ENCODE measurements at places on chromosomes 5 and 9.
A peak's percentile ranks its signal among the peaks of the same experiment; 100 is the strongest.

DNA sequence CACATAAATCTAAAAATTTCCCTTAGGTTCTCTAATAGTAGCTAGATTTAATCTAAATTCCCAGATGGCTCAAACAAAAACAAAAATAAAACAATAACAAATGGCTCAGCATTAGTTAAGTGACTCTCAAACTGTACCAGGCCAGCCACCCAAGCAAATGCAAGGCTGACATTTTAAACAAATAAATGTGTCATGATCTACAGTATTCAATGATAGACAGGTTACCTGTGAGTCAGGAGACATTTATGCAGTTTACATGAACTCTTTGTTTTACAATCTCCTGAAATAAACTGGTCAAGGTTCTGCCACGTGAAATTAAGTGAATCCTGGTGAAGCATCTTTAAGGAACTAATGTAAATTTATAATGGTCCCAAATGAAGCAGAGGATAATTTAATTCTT lies 580.2 kb upstream of the PTPRD start:
- no peak for DNase-seq

DNA sequence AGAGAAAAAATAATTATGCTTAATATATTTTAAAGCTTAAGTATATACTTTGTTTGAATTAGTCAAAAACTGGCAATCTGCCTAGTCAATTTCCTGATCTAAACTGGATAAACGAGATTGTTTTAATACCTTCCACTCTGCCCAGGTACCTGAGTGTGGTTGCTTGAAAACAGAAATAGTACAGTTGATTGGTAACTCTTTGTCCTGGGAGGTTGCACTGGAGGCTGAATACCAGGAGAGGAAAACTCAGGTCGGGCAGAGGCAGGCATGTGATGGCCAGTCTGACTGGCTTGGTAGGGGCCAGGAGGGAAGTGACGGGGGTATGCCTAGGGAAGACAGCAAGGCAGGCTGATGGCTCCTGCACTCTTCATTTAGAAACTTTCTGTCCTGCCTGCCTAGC lies 80.2 kb downstream of the PIK3R1 start:
- DNase-seq: no peak

DNA sequence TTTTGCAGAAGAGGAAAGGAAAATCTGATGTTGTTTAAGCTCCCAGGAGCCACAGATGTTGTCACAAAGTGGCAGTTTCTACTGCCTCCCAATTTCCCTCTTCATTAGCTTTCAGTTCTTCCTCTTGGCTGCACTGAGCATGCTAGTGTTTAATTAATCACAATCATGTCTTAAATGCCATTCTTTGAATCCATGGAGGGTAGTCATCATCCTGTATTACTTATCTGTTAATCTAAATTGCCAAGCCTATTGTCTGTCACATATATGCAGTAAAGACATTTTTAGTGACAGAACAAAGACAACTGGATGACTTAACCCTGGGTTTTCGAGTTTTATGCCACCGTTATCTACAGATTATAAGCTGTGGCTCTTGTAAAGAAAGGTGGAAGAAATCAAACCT lies 14.7 kb downstream of the KLHL9 start:
- DNase-seq: no peak

DNA sequence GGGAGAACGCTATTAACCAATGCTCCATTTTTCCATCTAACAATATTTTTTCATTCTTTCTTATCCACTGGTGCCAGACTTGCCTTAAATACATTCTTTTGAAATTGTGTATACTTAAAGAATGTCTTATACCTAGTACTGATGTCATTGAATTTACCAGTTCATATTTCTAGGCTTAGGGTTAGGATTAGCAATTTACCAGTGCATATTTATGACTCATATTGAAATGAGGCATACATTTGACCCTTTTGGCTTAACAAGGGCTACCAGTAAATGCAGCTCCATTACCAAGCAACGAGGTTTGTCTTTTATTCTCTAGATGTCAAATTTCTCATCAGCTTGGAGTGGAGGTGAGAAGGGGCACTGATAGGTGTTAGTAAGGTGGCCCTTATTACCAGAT lies 89.5 kb downstream of the CDH9 start:
- DNase-seq: peak; percentile 87

GRCh38 chr5:155953335-155953734 lies 373.6 kb upstream of the SGCD start:
- DNase-seq: peak; percentile 23

DNA sequence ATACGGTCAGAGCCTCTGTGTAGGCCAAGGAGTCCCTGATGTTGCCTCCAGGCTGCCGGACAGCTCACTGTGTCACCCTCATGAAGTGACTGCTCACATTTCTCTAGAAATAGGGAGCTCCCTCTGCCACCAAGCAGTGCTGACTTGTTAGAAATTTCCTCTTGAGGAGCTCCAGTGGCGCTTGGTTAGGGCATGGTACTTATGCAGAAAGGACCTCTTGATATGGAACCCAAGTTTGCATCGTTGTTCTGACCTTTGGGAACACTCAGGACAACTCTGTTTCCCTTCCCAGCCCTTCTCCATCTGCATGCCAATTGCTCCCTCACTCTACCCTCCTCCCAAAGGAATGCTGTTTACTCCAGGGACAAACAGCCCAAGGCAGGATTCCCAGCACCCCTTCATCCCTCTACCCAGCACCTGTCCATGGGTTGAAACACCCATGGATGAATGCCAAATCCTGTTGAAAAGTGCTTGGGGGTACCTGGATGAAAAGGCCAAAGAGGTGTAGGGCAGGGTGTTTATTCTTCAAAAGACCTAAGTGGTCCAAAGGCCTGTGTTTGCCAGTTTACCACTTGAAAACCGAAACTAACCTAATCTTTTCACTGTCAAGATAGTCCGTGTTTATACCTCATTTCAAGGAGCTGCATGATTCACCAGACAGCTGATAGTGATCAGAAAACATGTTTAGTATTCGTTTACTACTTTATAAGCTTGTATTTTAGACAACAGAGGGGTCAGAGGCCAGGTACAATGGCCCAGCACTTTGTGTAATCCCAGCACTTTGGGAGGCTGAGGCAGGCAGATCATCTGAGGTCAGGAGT lies 51.1 kb downstream of the KLF4 start:
- DNase-seq: peak; percentile 9

GRCh38 chr5:95938766-95939165 lies 22.9 kb downstream of the ELL2 start:
- no peak for DNase-seq

DNA sequence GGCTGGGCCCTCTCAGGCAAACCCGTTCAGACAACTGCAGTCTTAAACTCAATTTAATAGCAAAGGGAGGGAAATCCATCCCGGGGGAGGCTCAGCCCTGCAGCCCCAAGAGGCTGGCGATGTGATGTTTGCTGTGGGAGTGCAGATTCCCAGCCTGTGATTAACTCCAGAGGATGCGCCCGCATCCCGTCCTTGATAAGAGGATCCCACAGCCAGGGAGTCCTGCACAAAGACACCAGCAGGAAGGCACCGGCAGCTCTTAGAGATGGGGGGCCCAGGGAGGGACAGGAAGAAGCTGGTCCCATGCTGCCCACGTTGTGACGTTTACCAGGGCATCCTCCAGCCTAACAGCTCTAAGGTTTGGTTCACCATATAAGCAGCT lies 64.7 kb downstream of the MRPL36 start:
- DNase-seq: no peak

DNA sequence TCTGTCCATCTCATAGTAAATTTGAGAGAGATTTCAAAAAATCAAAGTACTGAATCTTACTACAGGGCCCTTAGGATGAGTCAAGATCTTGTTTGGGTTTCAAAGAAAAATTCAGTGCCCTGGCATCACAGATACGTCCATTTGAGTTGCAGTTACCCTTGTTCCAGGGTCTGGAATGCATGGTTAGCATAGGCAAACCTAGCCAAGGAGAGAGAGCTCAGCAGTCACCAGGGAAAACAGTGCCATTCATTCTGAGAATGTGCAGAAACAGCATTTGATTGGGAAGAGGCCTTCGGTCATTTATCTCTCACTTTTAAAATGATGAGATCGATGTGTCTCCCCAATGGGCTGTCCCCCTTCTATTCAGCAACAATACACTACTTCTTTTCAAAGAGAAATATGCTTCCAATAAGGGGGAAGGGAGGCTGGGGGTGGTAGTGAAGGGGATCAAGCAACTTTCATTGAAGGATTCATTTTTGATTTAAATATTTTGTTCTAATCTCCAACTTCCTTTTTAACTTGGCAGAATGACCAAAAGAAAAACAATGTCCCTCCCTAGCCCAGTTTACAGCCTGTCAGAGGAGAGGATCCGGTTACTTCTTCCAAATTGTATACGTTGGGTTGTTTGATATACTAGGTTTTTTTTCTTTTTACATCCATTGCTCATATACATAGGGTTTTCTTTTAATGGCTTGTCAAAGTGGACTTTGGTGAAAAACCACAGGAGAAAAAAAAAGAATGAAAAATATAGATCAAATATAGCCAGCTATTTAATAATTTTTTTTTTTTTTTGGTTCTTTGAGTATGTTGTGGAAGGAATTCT lies 491.1 kb downstream of the CCDC171 start:
- DNase-seq: peak; percentile 56

DNA sequence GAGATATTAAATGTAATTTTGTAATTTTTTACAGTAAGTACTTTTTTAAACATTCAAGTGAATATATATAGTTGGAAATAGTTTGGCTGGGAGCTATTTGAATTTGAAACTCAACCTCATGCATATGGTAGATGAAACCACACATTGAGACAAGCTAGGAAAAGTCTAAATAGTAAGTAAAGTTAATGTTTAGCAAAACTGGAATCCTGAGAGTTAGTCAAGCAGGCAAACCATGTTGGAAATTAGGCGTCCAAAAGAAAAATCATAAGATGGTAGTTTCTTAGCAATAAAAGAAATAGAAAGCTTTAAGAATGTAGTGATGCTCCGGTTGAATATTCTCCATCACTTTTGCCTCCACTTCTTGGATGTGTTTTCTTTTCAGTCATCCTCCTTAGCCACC lies 657.1 kb upstream of the CDH10 start:
- no peak for DNase-seq

DNA sequence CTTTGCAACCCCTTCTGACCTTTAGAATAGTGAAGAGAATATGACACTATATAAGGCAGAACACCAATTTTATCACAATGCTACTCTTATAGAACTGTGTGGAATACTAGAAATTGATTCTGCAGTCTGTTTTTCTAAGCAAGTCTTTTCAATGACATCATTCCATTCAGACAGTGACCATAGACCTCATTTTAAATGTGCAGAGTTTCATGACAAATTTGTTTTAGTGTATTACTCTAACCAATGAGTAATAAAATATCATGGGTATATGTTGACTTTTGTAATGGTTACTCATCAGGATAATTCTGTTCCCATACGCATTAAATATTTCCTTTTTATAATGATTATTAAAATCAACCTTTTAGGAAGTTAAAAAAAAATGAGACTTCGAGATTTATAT lies 219.9 kb downstream of the COX7C start:
- DNase-seq: no peak

GRCh38 chr5:14859980-14860379 lies 11.6 kb downstream of the ANKH start:
- DNase-seq: no peak

- DNase-seq: peak; percentile 72
Observed at GRCh38 chr5:108461628-108462367, 79.9 kb upstream of the FBXL17 start.

DNA sequence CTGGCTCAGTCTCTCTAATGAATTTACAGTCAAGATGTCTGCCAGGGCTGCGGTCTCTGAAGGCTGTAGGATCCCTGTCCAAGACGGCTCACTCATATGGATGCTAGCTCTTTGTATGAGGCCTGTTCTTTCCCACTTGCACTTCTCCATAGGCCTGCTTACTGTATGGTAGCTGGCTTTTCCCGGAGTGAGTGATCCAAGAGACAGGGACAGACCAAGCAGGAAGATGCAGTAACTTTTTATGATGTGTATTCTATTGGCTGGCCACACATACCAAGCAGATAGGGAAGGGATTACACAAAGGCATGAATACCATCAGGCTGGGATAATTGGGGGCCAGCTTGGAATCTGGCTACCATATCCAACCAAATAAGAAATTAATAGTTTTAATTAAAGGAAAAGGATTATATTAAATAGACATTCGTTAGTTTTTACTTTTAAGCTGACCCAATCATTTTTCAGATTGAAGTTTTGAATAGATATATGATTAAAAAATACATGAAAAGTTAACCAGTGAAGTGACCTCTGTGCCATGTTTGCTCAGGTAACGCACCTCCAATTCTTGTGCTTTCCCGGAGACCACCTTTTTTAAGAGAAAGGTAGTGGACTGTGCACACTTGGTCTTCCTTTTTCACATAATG lies 20.6 kb downstream of the NSD1 start:
- DNase-seq: peak; percentile 15

GRCh38 chr5:67536866-67537265 lies 340.3 kb upstream of the CD180 start:
- no peak for DNase-seq

DNA sequence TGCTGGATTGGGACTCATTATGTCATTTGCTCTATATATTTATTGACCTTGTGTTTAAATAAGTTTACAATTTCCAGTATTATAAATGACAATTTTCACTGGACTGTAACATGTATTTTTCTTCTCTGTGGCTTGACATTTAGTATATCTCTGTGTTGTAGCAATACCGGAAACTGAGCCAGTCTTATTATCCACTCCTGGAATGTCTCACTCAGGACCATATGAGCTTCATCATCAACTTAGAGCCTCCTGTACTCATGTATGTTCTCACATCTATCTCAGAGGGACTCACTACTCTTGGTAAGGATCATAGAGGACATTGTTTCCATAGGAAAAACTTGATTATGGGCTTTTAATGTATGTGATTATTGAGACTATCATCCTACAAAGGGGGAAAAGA lies 66.5 kb upstream of the TLX3 start:
- no peak for DNase-seq

- no peak for DNase-seq
Observed at GRCh38 chr5:637581-638450, 25.7 kb downstream of the CEP72 start.

- DNase-seq: no peak
Observed at GRCh38 chr5:6448622-6449464, at the start of gene UBE2QL1. UBE2QL1 (plus strand) TSS chr5:6448859; CDS start chr5:6448894, 35 bp downstream.

DNA sequence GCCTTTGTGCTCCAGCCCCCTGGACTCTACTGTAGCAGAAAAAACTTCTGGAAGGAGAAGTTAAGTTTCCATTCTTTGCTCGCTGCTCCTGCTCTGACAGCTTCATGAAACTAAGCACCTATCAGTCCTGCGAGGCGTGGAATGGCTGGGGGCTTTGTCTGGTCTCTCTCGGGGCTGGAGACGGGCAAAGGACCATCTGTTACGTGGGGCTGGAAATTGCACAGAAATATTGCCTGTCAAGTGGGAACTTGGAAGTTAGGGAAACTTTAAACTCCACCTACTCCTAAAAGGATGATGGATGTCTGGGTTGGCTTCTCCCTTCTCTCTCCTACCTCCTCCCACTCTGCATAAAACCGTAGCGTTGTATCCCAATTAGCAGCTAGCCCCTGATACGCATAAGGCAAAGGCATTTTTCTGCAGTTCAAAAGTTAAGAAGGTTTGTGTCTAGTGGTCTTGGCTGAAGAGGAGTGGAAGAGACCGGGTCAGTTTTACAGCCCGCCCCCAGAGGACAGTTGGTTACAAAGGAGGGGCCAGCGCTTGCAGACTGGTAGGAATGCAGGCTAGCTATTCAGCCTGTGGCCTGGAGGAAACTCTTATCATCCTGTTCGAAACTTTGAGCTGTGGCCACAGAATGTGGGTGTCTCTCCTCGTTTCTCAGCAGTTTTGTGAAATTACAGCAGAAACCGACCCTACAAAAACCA lies 1.3 kb downstream of the FBXL7 start:
- peak; percentile 76 for DNase-seq

Data from HCEC 1CT (cell line).